ENCODE measurements at places on chromosomes 2 and 18. TPM values are rescaled to one million over a fixed set of nuclear protein-coding genes. Genes with fewer than 3 reads are reported as not detected.

SIX2 gene
- 6.6 TPM for total RNA-seq

GRCh38 chr2:164621764-164622105, 453 bp upstream of the GRB14 start:
- H3K27ac ChIP-seq, result no peak overlapping the region
- H3K36me3 ChIP-seq, result no peaks in the 10 kb centered on the region
- DNase-seq, result no peak
- peaks cover 25% of the 10 kb centered on the region for H3K4me1 ChIP-seq
- peak overlapping the region; percentile 90 for H3K4me3 ChIP-seq
- H3K27me3 ChIP-seq, result no peaks in the 10 kb centered on the region

BCL2 gene
- total RNA-seq, result 22.9 TPM

- H3K36me3 ChIP-seq, result no peaks in the 10 kb centered on the region
- H3K27me3 ChIP-seq, result no peaks in the 10 kb centered on the region
- no peak overlapping the region for H3K27ac ChIP-seq
Observed at GRCh38 chr2:200026332-200027230, 71.2 kb downstream of the MAIP1 start.
